ENCODE measurements at places on chromosomes 13 and 19.

DNA sequence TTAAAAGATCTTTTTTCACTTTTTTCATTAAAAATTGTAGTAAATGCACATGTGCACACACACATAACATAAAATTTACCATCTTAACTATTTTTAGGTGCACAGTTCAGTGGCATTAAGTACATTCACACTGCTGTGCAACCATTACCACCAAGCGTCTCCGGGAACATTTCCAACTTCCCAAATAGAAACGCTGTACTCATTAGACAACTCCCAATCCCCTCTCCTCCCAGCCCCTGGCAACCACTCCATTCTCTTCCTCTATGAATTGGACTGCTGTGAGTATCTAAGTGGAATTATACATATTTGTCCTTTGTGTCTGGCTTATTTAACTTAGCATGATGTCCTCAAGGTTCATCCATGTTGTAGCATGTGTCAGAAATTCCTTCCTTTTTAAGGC is 11.6 kb downstream of the GJB2 start:
- peak; percentile 16 for DNase-seq

DNA sequence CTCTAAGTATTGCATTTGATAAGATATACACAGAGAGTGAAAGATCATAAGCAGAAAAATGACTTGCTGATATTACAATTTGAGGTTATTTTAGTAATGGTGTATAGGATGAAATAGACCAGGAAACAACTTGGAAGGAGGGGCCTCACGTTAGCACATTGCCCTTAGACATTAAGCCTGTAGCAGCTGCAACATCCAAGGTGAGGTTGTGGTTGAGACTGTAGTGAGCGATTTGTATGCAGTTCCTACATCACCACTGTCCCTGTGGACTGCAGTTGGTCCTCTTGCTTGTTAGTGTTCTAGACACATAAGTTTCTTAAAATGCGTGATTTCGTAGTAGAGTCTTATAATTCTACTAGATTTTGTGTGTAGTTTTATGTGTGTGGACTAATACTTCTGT is 311.3 kb downstream of the ATP8A2 start:
- no peak for DNase-seq

GRCh38 chr13:30457306-30457891 is 8.3 kb downstream of the HMGB1 start:
- no peak for DNase-seq

- no peak for DNase-seq
These were observed 66.9 kb downstream of the ING1 start for GRCh38 chr13:110780422-110780821.

- no peak for DNase-seq
These were observed 47.9 kb downstream of the ACTN4 start for GRCh38 chr19:38695317-38695683.

GRCh38 chr13:113837560-113838355 is 26.1 kb downstream of the GAS6 start:
- DNase-seq = no peak

DNA sequence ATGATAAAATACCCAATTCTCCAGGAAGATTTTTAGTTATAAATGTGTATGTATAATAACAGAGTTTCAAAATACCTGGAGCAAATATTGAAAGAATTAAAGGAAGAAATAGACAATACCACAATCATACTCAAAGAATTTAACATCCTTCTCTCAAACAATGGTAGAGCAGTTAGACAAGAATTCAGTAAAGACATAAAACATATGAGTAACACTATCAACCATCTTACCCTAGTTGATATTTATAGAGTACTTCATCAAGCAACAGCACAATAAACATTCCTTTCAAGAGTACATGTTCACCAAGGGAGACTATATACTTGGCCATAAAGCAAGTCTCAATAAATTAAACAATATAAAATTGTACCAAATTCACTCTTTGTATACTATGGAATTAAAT is 108.4 kb downstream of the DLEU7 start:
- DNase-seq = no peak

- no peak for DNase-seq
These were observed 54.7 kb upstream of the DCT start for GRCh38 chr13:94534166-94534565.

- DNase-seq = no peak
These were observed 13.7 kb upstream of the SMARCA4 start for GRCh38 chr19:10946958-10947657.

GRCh38 chr19:20964798-20965197 is 41.7 kb downstream of the ZNF85 start:
- DNase-seq = no peak

- DNase-seq = no peak
These were observed 350.9 kb downstream of the FOXO1 start for GRCh38 chr13:40315416-40316064.

GRCh38 chr19:22628401-22628800 is 5.7 kb upstream of the ZNF492 start:
- no peak for DNase-seq

- no peak for DNase-seq
These were observed 27.1 kb downstream of the CYSLTR2 start for GRCh38 chr13:48680756-48681392.

- no peak for DNase-seq
These were observed 102.7 kb upstream of the POSTN start for GRCh38 chr13:37701306-37701705.

DNA sequence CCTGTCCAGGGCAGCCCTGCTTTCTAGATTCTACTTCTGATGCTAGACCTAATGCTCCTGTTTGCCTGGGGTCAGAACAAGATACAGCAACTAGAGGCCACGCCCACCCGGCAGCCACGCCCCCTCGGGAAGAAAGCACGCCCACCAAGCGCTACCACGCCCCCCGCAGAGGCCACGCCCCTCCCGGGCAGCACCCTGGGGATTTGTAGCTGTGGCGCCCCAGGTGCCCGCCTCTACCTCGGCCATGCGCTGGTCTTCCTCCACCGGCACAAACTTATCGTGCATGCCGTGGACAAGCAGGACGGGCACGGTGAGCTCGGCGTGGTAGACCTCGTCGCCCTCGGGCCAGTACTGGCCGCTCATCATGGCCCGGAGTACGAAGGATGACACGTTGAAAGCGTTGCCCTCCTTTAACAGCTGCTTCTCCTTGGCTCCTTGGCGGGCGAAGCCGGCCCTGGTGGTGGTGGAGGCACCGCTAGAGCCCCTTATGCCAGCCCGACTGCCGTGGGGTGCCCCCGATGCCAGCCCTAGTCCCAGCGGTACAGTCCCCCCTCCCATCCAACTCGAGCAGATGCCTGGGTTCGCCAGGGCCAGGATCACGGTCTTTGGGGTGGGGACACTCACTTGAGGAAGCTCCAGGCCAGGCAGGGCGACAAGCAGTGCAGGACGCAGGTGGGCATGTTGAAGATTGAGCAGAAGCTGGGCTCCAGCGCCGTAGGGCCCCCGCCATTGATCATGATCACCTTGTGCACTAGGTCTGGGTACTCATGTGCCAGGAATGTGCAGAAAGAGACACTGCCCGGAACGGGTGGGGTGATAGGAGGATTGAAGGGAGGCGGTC is 9.0 kb downstream of the ABHD8 start:
- no peak for DNase-seq

GRCh38 chr19:7579182-7579581 is 16.5 kb upstream of the CAMSAP3 start:
- no peak for DNase-seq

DNA sequence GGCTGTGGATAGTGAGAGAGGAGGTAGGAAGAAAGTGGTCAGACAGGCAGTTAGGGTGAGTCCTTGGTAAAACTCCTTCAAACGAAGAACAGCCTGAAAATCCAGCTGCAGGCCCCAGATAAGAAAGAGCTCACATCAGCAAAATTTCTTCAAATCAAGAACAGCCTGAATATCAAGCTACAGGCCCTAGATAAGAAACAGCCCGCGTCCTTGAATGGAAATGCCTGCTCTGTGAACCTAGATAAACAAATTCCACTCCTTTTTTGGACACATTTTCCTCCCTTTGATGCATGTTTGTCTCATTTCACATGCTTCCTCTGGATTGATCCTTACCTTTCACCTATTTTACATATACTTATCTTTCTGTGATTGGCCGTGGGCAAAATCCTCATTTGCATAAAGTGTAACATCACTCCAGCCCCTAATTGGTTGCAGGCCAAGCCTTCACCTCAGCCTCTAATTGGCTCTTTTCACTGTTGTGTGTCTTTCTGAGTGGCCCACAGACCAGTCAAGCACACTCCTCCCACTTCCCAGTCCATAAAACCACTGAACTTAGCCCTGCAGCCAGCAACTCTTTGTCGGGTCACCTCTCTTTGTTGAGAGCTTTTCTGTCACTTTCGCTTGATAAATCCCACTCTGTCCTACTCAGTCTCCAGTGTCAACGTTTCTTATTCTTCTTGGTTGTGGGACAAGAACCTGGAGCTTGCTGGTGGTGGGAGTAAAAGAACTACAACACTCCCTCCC is 6.0 kb upstream of the SULT2A1 start:
- DNase-seq = no peak

DNA sequence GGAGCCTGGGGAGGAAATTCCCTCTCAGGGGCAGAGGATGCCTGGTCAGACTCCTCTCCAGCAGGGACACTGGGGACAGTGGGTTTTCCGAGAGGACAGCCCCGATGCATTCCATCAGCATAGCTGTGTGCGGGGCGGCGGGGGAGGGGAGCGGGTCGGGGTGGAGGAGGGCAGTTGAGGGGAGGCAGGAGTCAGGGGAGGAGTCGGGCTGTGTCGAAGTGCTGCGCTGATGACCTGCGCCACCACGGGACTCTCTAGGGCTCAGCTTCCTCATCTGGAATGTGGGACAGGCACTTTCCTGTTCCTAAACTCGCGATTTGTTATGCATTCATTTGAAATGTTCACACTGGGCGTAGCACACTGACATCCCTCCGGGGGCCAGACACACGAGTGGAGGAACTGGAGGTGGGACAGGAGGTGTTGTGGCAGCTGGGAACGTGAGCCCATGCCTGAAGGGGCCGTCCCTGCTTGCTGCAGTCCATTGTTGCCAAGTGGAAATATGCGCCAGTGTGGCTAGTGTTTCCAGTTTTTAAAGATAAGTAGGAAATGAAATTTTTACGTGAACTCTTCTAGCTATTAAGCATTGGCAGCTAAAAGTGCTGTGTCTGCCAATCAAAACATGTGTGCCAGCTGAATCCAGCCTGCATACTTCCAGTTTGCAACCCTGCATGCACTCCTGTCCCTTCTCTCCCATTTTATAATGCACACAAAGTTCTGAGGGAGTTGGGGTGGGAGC is 43.3 kb downstream of the FLT1 start:
- DNase-seq = no peak

- DNase-seq = peak; percentile 69
These were observed 89.4 kb upstream of the RAP2A start for GRCh38 chr13:97344265-97345175.

GRCh38 chr13:97120346-97120745 is 101.8 kb upstream of the MBNL2 start:
- no peak for DNase-seq

- DNase-seq = peak; percentile 38
These were observed 1124.9 kb downstream of the DIAPH3 start for GRCh38 chr13:59038824-59039223.

GRCh38 chr13:49374585-49375290 is 69.1 kb downstream of the CAB39L start:
- DNase-seq = no peak

GRCh38 chr13:51562011-51562671 is 22.1 kb upstream of the WDFY2 start:
- no peak for DNase-seq

DNA sequence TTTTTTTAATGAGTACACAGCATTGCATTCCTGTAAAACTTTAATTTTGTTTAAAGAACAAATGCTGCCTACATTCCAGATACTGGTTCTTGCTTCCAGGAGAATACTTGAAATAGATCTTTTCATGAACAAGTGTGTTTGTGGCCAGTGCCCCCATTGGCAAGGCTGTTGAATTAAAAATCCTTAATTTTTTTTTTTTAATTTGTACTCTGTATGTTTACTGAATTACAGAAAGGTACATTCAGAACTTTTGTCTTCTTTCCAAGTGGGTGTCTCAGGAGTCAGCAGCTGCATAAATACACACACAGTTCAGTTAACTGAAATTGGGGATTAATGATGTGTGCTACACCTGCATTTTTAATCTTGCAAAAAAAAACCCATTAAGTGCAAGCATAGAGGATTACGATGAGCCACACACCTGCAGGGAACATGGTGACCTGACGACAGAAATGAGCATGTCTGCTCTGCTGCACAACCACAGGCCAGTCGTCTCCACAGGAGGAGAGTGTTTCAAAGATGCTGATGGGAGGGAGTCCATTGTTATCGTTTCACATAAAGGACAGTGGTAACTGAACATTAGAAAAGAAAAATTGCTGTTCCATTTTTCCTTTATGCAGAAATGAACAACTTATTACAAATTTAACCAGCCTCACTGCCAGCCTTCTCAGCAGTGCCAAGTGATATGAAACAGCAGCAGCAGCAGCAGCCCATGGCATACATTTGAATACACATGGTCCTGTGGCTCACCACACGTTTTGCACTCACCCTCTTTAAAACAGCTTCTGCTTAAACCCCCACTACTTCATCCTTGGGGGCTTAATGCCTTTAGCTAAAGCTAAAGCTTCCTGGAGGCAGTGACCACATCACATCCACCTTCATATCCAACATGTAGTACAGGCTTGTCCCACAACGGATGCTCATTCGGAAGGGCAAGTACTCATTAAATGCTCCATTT is 72.3 kb upstream of the RFC3 start:
- DNase-seq = peak; percentile 70
